ENCODE measurements at places on chromosomes 2 and 18.

GRCh38 chr2:221304916-221305315 is 267.2 kb downstream of the EPHA4 start:
- no peak for DNase-seq

GRCh38 chr2:162629499-162629898 is 209.1 kb downstream of the KCNH7 start:
- DNase-seq: no peak

DNA sequence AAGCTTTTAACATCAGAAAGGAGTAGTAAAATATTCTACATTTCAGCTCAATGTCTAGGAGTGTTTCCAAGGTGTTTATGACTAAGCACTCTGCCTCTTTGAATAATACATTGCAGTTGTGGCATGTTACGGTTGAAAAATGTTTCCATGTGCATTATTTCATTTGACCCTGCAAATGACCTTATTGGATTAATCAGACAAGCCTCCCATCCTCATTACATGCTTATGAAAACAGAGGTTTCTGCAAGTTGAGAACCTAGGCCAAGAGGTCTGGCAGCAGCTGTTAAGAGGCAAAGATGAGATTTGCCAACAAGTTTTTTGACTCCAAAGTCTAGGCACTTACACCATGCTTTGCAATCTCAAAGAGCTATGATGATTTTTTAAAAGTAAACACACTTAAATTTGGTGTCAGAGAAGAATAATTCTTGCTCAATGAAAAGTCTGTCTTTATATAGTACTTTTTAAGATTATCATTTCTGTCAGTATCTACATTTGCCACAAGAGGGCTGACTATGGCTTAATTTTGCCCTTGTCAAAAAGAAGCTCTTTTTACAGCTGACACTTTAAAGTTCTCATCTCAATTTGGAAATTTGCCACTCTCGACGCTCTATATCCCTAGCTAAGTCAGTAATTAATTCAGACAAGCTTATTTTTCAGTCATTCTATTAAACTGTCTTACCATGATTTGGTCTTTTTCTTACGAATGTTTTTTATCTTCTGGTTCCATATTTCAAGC is 260.6 kb downstream of the PAX3 start:
- DNase-seq: no peak

DNA sequence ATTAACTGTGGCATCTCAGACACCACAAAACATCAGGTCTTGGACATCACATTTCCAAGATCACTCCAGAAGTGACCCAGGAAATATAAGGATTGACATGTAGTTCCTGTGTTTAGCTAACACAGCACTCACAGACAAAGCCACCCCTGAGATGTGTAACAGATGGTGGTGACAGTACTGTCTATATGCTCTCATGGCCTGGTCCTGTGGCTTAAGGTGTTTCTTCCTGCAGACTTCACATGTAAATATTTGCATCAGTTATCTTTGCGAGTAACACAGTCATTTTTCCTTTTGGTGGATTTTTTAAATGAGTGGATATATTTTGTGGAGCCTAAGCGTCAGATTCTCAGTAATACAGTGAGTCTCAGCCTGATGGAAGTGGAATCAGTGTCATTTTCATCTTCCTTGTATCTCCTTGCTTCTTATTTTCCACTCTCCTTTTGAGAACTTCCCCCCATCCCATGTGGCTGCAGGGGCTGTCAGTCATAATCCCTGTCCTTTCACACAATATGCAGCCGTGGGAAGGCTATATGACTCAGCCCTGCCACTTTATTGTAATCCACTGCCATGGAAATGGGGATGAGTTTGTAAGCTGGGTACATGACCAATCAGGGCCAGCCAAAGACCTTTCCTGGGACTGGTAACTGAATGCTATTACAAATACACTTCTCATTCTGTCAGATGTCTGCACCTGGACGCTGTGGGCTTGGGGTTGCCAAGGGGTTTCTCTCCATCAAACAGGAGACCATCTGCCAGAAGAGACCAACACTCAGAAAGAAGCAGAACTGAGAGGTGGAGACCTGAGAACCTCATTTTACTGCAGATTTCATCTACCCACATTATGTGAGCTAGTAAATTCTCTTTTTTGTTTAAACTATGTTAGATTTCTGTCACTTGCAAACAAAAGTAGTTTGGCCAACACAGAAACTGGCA is 74.3 kb downstream of the ICOS start:
- DNase-seq: no peak

DNA sequence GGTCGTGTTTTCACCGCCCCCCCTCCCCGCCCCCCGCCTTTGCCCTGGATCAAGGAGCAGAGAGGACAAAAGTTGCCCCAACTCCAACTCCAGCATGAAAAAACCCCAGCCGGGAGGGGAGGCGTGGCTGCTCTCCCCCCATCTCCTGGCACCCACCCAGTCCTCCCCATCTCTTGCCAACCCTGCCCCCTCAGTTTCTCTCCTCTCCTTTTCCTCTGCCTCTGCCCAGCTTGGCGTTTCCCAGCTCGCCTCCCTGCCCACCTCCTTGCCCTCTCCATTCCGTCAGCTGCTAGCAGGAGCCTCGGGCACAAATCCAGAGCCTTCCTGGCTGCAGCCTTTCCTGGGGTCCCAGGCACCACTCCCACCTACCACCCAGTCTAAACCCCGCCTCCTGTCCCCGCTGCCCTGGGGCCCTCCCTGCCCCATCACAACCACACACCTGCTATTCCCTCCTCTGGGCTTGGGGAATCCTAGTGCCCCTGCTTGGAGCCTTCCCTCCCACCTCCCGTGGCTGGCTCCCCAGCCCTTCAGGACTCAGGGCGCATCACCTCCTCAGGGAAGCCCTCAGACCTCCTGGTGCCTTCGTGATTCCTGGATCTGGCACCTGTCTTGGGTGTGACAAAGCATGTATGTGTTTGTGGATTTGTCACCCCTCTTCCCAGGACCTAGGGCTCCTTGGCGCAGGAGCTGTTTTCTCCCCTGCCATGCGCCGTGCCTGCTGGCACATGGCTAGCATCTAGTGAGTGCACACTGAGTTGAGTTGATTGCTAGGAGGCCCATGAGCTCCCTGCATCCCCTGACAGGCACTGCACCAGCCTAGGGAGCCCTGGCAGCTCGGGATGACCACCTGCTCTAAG is 209.1 kb downstream of the TFCP2L1 start:
- DNase-seq: no peak

GRCh38 chr2:25313711-25314513 is 27.8 kb downstream of the DNMT3A start:
- DNase-seq: peak; percentile 23

DNA sequence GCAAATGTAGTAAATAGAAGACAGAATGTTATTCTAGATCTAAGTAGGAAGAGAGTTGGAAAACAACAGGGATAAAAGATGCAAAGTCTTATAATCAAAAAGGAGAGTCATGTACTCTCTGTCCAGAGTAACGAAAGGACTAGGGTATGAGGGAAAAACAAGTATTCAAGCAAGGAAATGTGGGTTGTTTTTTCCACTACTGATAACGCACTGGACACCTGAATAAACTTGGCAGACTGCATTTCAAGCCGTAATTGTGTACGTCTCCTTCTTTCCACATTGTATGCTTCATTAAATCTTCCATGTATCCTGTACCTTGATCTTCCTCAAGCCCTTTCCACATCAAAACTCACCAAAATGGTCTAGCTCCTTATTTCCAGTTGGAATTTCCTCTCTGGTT is 420.6 kb downstream of the ZEB2 start:
- DNase-seq: no peak

DNA sequence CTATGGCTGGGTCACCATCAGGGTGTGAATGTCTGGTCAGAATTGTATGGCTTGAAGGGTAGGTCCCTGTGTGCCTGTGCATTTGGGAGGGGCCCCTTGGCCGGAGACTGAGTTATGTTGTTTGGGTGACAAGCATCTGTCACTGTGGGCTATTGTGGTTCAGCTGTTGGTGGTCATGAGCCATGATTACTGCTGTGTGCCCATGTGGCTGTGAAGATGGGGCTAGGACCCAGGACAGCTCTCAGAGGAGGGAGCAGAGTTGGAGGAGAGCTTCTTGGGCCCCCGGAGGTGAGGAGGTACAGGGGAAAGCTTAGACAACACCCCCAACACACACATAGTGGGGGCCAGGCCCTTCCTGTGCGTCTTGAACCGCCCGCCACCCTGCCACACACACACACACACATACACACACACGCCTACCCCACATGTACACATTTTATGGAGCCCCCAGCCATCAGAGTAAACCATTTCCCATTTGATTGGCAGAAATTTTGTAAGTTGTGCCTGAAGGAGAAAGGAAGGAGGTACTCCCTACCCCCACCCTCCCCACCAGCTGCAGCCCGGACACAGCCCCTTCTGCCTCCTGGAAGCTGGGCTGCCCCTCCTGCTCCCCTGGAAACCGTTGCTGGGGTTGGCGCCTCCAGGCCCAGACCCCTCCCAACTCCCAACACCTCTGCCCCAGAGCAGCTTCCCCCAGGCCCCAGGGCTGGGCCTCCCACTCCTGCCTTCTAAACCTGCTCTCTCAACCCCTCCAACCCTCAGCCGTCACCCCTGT is 2.0 kb downstream of the GAREM2 start:
- DNase-seq: no peak

DNA sequence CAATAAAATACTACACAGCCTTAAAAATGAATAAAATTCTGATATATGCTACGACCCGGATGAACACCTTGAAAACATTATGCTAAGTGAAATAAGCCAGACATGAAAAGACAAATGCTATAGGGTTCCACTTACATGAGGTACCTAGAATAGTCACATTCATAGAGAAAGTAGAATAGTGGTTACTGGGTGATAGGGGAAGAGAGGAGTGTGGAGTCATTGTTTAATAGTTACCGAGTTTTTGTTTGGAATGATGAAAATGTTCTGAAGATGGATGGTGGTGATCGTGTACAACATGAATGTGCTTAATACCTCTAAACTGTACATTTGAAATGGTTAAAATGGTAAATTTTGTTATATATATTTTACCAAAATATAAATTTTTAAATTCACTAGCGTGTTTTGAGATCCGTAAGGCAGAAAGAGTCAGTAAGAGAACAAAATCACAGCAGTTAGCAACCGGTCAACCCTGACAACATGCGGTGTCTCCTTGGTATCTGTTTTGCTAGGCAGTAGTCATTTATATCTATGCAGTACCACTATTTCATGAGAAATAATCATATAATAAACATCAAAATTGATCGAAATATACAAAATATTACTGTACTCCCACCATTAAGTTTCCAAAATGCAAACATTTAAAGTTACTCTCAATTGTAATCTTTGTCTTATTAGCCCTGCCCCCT is 11.1 kb downstream of the SCN9A start:
- no peak for DNase-seq

- peak; percentile 49 for DNase-seq
These were observed 3.5 kb downstream of the CTDP1 start for GRCh38 chr18:79682894-79683625.

DNA sequence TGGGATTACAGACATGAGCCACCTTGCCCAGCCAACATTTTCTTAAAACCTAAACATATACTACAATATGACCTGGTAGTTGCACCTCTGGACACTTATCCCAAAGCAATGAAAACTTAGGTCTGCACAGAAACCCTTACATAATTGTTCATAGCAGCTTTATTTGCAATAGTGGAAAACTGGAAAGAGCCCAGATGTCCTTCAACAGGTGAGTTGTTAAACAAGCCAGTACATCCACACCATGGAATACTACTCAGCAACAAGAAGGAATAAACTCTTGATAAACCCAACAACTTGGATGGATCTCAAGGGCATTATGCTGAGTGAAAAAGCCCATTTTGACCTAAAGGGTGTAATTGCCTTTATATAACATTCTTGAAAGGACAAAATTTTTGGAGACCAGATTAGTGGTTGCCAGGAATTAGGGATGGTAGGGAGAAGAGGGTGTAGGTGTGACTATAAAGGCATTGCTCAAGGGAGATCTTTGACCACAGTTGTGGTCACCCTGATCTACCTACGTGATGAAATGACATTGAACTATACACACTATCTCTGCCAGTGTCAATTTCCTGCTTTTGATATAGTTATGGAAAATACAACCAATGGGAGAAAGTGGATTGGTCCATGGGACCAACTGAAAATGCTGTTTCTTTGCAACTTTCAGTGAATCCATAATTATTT is 11.9 kb upstream of the AMMECR1L start:
- no peak for DNase-seq

DNA sequence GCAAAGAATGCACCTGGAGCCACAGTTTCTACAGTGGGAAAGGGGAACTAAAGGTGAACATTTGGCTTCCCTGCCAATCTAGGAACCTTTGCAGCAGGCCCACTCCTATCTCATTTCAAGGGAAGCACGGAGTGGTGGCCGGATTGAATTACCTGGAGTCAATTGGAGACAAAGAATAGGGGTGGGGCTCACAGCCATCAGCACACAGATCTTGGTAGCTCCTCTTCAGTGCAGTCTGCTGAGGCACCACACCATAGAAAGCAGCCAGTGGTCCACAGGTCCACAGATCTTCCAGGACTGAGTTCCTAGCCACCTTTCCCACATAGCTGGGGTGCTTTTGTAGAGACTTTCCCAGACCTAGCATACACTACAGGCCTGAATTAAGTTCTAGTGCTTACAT is 43.5 kb upstream of the NXPH2 start:
- no peak for DNase-seq

GRCh38 chr2:98396745-98397355 is 47.8 kb upstream of the INPP4A start:
- no peak for DNase-seq

DNA sequence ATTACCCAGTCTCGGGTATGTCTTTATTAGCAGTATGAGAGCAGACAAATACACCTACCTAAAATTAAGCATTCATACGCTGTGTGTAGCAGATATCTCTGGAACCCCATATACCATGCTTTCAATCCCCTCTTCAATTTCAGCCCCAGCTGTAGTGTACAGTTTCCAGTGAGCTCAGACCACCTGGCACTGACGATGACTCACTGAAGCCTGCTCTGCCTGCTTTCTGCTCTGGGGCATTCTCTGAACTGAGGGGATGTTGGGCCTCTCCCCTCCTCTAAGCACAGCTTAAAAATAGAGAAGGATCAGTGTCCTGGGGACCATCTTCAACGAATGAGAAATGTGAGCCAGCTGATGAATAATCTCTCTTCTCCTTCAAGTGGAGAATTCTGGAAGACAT is 8.7 kb upstream of the CCL20 start:
- DNase-seq: no peak

DNA sequence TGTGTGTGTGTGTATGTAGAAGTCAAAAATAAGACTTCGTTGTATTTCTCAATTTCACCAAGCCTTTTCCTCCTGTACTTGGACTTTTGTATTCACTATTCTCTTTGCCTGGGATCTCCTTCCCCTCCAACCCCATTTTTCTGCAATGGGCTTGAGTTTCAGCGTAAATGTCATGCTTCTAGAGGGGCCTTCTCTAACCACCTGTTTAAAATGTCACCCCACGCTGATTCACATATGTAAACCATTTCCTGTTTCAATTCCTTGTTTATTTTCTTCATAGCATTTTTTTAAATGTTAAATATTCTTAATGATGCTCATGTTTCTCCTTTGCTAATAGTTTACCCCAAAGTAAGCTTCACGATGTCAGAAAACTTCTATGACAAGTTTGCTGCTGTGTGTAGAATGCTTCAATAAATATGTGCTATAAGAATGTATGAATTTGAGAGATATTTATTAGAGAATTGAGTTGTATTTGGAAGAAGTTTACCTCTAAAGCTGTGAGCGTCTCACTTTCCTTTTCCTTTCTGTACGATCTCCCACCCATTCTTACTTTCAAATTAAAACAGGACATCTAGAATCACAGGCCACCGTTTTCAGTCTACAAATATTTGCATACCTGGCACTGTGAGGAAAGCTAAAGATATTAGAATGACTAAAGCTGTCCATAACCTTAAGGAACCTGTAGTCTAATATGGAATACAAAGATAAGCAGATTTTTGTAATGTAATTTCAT is 762.4 kb downstream of the LRRTM4 start:
- DNase-seq: no peak

Measured in stimulated activated CD4-positive, alpha-beta T cell treated with anti-CD3 and anti-CD28 coated beads, Interleukin-2, amount 100 ng/mL, for 24 hours (primary cell).